HCEC 1CT (cell line): ENCODE measurements at places on chromosomes 3 and 15.

GRCh38 chr15:61700803-61701202 is 359.4 kb downstream of the VPS13C start:
- no peak for DNase-seq

DNA sequence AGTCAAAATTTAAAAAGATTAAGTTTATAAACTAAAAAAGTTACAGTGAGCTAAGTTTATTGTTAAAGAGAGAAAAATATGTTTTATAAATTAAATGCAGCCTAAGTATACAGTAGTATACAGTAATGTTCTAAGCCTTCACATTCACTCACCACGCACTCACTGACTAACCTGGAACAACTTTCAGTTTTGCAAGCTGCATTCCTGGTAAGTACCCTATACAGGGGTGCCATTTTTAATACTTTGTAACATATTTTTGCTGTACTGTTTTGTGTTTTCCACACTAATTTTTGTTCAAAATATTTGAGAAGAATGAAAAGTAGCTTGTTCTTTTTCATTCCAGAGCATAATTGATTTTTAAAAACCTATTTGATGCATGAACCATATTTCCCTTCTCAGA is 524.9 kb downstream of the RBMS3 start:
- no peak for DNase-seq

GRCh38 chr15:75924576-75924975 is 20.9 kb downstream of the FBXO22 start:
- no peak for DNase-seq

DNA sequence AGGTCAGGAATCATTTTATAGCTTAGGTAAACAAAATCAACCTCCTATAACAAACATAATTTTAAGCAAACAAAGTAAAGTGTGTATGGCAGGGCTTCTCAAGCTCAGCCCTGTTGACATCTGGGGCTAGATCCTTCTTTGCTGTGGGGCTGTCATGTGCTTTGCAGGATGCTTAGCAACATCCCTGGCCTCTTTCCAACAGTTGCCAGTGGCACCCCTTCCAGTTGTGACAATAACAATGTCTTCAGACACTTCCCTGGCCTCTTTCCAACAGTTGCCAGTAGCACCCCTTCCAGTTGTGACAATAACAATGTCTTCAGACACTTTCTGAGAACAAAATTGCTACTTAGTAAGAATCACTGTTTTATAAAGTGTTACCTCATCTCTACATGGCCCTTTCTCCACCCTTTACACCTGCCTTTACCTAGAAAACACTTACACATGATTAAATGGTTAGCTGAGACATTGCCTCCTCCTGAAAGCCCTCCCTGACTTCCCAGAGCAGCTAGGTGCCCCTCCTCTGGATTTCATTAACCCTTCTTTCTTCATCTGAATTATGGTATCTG is 194.0 kb upstream of the LMCD1 start:
- DNase-seq = no peak

GRCh38 chr3:134985864-134986715 is 191.0 kb downstream of the EPHB1 start:
- DNase-seq = no peak

DNA sequence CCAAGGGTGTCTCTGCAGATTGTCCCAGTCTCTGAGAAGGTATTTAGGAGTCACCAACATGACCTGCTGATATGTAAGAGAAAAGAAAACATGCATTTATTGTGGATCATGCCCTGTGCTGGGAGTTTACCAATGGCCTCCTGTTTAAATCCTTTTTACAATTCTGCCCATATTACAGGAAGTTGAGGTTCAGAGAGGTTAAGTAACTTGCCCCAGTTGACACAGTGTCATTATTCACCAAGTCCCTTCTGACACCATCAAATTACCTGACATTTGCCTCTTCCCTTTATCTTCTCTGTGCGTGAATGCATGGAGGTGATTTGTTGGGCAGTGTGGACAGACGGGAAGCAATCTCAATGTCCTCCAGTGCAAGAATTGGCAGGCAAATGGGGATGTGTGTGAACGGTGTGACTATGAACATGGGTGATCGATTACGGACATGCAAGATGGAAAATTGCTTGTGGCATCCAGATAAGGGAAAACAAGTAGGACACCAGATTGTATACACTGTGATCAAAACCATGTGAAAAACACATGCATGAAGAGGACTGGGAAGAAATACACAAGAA is 27.3 kb downstream of the ZNF710 start:
- no peak for DNase-seq

GRCh38 chr15:101672298-101672697 is 20.1 kb upstream of the TM2D3 start:
- no peak for DNase-seq

DNA sequence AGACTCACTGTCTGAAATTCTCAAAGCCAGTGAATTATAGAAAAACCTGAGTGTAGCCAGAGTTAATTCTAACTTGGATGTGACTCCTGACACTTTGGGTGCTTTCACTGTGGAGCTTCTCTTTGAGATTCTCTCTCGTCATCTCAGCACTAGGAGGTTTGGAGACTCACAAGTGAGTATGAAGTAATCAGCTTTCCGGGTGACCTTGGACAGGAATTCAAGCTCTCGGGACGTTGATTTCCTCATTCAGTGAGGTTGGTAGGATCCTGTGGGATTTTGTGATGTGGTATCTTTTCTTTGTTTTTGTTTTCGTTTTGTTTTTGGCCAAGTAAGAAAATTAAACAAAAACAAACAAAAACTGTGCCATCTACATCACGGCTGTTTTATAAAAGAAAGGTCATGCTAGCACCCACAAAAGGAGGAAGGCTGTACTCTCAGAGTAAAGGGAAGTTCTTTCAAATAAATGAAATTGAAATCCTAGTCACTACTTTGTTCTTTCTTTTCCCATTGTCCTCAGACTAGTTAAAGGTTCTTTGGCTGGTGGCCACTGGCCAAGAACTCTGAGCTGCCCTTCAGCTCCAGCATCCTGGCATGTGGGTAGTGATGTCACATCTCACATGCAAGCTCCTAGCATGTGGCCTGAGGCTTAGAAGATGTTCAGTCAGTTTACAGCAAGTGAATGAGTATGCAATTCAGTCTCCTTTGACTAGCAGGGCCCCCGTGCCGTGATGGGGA is 263.3 kb upstream of the TPM1 start:
- DNase-seq = peak; percentile 14

- DNase-seq = no peak
These were observed 49.5 kb downstream of the DZIP1L start for GRCh38 chr3:138065949-138066348.

- DNase-seq = no peak
These were observed 123.2 kb upstream of the FEZF2 start for GRCh38 chr3:62496503-62496902.

DNA sequence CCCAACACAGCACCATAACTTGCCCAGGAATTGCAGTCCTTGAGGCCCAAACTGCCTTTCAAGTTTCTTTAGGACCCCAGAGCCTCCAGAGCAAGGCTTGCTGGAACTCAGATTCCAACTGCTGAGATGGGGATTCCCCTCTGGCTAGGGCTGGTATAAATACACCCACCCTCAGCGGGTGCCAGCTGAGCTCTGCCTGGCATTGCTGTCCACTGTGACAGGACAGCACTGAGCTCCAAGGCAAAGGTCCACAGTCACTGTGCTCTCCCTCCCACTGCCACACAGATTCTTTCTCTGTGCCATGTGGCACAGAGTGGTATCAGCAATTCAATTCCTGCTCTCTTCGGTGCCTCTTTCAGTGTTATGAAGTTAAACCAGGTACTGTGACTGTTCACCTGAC is 304.2 kb upstream of the LMCD1 start:
- no peak for DNase-seq

GRCh38 chr3:188446766-188447165 is 292.8 kb downstream of the LPP start:
- no peak for DNase-seq

- no peak for DNase-seq
These were observed 545.9 kb downstream of the IGSF11 start for GRCh38 chr3:118488732-118489131.

DNA sequence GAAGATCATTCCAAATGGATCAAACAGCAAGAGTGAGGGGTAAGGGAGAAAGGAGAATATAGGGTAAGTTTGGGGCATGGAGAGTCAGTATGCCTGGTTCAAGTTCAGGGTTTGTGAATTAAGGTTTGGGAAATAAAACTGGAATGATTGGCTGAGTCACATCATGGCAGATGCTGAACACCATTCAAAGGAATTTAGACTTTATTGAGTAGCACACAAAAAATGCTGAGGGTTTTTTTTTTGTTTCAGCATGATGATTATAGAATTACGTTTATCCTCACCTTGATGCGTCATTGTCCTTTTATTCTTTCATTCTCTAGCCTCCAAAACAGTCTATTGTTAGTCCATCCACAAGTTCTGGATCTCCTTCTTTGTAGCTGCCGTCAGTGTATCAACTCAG is 220.0 kb upstream of the UMPS start:
- peak; percentile 45 for DNase-seq

- no peak for DNase-seq
These were observed 97.2 kb downstream of the LEKR1 start for GRCh38 chr3:156923349-156923748.

DNA sequence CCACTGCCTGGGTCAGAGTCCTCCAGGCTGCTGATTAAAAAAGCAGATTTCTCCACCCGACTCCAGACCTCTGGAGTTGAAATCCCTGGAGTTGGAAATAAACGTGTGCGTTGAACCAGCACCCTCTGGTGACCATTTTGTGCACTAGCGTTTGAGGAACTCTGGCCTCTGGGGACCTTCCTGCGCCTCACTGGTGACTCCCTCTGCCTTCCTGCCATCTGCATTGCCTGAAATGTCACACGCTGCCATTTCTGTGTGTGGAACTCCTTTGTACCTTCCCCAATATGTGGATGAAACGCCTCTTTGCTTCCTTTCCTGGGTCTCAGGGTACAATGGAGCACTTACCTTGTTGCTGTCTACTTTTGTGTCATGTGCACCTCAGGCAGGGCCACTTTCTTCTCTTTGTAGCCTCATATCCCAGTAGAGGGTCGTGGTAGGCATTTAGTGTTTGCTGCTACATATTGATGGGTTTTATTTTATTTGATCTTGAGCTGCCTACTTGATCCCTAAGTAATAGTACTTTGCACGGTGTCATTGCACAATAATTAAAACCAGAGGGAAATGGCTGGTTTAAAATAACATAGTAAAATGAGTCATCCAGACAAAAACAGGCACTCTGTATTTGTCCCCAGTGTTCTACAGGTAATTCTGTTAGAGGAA is 56.8 kb downstream of the GPR171 start:
- peak; percentile 59 for DNase-seq

GRCh38 chr15:85097725-85098124 is 116.1 kb downstream of the PDE8A start:
- peak; percentile 37 for DNase-seq

- DNase-seq = no peak
These were observed 182.0 kb downstream of the STT3B start for GRCh38 chr3:31714495-31715280.

DNA sequence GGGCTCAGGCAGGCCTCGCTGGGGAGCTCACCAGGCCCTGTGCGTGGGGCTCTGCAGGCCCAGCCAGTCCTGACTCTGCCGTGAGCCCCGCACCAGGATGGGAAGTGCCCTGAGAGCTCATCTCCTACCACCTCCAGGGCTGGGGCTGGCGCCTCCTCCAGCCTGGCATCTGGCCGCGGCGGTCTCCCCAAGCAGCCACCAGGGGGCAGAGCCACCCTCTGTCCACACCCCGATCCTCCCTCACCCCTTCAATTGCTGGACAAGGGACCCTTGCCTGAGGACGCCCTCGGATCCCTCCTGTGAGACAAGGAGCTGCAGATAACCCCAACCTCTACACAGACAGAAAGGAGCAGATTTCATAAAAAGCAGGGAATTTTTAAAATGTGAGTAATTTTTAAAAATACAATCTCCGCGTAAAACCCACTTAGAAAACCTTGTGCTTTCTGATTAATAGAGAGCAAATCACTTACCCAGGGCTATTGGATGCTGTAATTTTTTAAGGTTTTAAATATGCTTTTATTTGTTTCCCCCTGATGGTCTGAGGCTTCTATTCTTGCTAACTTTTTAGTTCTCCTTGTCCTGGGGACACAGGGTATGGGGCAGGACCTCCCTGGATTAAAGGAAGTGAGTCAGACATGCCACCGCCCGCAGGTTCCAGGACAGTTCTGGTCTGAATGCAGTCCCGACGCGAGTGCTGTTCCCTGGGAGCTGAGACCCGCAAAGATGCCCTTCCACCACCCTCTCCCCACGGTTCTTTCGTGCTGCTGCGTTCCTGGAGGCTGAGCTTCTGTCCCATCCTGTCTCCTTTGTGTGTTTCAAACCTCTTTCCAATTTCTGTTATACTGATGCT is 52.3 kb upstream of the CHRNA7 start:
- DNase-seq = no peak

DNA sequence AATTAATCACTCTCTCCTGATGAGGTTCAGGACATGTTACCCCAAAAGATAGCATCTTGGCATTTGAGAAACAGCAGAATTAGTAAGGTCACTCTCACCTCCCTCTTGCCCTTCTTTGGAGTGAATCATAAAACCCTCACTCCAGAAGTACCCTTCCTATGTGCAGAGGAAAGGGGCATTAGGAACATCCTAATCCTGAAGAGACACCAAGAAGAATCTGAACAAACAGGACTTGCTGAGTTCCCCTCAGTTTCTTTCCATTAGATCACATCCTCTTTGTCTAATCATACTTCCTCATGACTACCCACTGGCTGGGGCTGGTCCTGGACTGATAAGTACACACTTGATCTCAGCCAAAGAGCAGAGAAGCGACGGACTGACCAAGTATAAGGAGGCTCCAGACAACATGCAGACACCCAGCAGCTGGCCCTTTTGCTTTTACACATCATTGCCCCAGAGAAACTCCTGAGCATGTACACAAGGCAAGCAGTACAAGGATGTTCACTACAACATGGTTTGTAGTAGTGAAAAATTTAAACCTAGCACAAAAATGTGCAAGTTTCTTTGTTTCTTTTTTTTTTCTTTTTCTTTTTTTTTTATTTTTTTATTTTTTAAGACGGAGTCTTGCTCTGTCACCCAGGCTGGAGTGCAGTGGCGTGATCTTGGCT is 15.0 kb upstream of the TM6SF1 start:
- peak; percentile 28 for DNase-seq

GRCh38 chr15:53034767-53035245 is 244.7 kb upstream of the ONECUT1 start:
- no peak for DNase-seq

DNA sequence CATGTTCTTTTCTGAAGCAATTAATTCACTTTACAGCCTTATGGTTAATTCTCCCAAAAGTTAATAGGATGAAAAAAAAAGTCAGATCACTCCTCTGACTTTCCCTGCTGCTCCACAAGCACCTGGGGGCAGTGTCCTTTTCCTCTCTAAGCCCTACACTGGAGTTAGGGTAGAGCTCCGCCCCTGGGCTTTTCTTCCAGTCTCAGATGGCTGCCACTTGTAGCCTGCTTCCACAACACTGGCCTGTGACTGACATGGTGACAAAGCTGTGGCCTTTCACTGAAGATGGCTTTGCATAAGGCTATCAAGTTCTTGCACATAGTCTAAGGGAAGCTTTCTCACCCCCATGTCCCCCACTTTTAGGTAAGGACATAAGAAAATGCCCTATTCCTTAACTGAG is 1.3 kb upstream of the MON1A start:
- no peak for DNase-seq

DNA sequence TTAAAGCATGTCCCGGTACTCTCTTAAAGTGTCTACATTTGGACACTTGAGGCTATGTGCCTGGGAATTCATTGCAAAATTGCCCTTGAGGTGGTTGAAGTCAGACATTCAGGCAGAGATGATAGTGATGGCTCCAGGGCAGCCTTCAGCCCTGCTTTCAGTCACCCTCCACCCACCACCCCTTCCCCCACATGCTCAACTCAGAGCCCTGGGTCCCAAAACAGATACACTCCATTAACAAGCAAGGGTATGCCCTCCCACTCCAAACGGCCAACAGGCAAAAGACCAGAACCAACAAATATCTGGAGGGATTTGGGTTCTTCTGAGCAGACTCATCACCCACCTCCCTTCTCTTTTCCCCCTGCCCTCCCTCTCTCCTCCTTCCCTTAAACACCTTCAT is 29.9 kb upstream of the VIPR1 start:
- DNase-seq = no peak
